ENCODE measurements at places on chromosomes 4 and X. TPM values are rescaled to one million over a fixed set of nuclear protein-coding genes. Genes with fewer than 3 reads are reported as not detected.

GRCh38 chrX:21972046-21972445 lies 31.5 kb downstream of the SMS start:
- peaks cover 58% of the 10 kb centered on the region for H3K36me3 ChIP-seq
- peaks cover 35% of the 10 kb centered on the region for H3K4me1 ChIP-seq
- H3K27me3 ChIP-seq: no peaks in the 10 kb centered on the region
- no peak for DNase-seq
- no peak overlapping the region for H3K4me3 ChIP-seq

DNA sequence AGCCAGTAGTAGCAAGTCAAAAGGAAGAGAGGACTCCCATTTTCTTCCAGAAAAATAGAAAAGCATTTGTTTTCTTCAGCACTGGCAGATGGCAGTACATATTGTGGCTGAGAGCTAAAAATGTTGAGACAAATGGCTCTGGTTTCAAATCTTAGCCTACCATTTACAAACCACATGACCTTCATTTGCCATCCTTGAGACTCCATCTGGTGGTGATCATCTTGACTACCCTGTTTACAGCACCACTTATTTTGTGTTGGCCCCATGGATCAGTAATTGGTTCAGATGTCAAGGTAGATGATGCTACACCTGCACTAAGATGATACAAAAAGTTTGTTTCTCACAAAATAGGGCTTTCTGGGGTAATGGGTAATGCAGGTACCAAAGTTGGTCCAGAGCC lies 951.8 kb upstream of the IGFBP7 start:
- DNase-seq: no peak
- no peaks in the 10 kb centered on the region for H3K36me3 ChIP-seq
- no peak overlapping the region for H3K4me3 ChIP-seq
- no peaks in the 10 kb centered on the region for H3K4me1 ChIP-seq

Gene JCHAIN
- not detected for total RNA-seq

Gene POU3F4
- not detected for total RNA-seq

Data from activated T-helper 2 cell treated with anti-CD3 and anti-CD28 coated beads, Interferon-gamma antibody, Interleukin-2, Interleukin-4, amounts not matched to agents 10 μg/mL and 5 μg/mL and 100 μg/mL, durations not matched to agents 14 hours and 24 hours and 36 hours (primary cell).